Panc1 (cell line): ENCODE measurements at places on chromosomes 13 and 19.

DNA sequence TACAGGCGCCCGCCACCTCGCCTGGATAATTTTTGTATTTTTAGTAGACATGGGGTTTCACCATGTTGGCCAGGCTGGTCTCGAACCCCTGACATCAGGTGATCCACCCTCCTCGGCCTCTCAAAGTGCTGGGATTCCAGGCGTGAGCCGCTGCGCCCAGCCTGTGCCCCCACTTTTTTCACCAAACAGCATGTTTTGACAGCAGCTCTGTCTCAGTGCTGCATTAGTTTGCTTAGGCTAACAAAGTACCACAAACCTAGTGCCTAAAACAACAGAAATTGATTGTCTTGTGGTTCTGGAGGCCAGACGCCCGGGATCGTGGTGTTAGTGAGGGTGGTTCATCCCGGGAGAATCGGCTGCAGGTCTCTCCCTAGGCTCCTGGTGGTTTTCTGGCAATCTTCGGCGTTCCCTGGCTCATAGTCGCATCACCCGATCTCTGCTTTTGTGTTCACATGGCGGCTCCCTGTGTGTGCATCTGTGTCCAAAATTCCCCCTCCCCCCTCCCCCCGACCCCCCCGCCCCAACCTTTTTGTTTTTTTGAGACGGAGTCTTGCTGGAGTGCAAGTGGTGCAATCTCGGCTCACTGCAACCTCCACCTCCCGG is 30.0 kb downstream of the MYH14 start:
- H3K36me3 ChIP-seq, result no peaks in the 10 kb centered on the region
- H3K4me1 ChIP-seq, result no peaks in the 10 kb centered on the region
- no peak overlapping the region for H3K27ac ChIP-seq
- H3K27me3 ChIP-seq, result no peaks in the 10 kb centered on the region
- no peak overlapping the region for H3K4me3 ChIP-seq

DNA sequence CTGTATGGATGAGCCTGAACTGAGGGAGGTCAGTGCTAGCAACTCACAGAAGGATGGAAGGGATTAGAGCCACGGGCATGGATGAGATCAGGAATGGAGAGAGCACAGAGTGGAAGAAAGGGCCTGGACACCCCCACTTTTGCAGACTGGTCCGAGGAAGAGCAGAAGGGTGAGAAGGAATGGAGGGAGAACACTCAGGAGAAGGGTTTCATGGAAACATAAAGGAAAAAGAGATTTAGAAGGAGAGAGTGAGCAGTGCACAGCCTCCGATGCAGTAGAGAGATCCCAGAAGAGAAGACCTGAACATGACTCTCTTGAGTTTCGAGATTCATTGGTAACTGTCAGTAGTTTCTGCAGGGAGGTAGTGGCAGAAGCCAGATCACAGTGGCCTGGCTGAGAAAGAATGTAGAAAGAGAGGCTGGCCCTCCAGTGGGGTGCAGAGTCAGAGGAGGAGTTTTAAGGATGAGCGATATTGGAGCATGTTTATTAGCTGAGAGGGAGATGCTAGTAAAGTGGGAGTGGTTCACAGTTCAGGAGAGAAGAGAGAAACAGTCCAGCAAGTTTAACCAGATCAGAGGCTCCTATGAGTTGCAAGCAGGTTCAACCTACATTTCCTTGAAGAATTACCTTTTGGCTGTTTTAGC is 108.9 kb downstream of the ZAR1L start:
- no peak overlapping the region for H3K27ac ChIP-seq
- no peaks in the 10 kb centered on the region for H3K36me3 ChIP-seq
- DNase-seq, result no peak
- H3K4me1 ChIP-seq, result no peaks in the 10 kb centered on the region

DNA sequence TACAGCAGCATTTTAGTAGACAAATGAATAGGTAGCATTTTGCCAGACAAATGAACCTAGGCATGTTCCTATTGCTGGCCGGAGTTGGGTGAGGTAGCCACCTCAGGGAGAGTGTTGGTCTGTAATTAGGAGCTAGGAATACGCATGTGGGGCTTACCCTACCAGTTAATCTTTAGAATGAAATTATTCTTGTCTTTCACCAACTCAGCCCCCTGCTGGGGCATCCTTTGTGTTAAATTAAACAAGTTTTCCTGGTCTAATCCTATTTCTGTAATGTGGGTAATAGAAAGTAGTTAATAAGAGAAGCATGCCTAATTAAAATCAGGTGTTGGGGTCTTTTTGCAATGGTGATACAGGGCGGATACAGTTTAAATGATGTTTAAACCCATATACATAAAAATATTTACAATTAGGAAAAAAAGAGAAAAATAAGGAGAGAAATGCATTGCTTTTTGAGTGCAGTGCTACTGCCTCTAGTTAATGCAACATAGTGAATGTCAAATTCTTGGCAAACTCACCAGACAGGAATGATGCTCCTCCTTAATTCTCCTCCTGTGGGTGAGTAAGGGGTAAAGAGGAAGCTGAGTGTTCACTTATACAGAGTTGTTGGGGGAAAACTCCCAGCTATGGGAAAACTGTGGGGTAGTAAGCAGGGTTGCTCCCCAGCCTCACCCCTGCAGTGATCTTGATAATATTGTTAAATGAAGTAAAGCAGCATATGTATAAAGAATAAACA is 276.4 kb upstream of the EDNRB start:
- no peaks in the 10 kb centered on the region for H3K27me3 ChIP-seq
- H3K4me3 ChIP-seq, result no peak overlapping the region
- H3K27ac ChIP-seq, result no peak overlapping the region

GRCh38 chr13:30928978-30929377 is 3.5 kb upstream of the TEX26 start:
- no peak overlapping the region for H3K4me3 ChIP-seq
- H3K4me1 ChIP-seq, result no peaks in the 10 kb centered on the region
- no peak overlapping the region for H3K27ac ChIP-seq
- no peaks in the 10 kb centered on the region for H3K36me3 ChIP-seq

GRCh38 chr13:90416519-90416918 is 931.0 kb upstream of the MIR17HG start:
- H3K36me3 ChIP-seq, result no peaks in the 10 kb centered on the region
- no peak overlapping the region for H3K27ac ChIP-seq
- no peaks in the 10 kb centered on the region for H3K4me1 ChIP-seq
- no peaks in the 10 kb centered on the region for H3K27me3 ChIP-seq
- H3K4me3 ChIP-seq, result no peak overlapping the region
